ENCODE measurements at places on chromosomes 7 and 10.

- DNase-seq: no peak
Observed at GRCh38 chr10:89869180-89869579, 167.8 kb downstream of the KIF20B start.

DNA sequence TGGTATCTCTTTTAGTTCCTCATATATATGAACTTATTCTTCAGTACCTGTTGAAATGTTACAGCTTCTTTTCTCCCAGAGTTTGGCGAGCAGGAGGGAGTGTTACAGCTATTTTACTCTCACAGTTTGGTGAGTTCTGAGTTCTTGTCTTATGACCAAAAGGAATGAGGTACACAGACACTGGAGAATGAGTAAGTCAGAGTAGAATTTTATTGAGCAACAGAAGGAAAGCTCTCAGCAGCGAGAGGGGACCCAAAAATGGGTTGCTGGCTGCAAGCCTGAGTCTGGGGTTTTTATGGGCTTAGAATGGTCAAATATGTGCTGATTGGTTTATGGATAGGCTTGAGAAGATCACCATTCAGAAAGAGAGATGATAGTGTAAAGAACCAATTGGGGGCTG, 175.2 kb downstream of the CDK14 start:
- no peak for DNase-seq

- DNase-seq: no peak
Observed at GRCh38 chr10:43585981-43586729, 11.7 kb upstream of the ZNF239 start.

DNA sequence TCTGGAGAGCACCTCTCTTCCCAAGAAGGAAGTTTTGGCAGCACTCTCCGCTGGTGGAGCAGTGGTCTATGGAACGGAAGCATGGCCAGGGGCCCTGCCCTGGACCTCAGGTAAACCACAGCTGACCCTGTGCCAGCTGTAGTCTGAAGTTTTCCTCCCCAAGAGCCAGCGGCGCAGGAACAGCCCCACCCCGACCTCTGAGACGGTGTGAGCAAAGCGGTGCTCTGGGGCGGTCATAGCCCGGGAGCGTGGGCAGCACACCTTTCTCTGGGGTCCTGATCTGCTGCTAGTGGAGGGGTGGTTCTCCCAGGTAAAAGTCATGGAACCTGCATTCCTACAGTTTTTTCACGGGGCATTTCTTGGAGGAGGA, 52.6 kb downstream of the TSPAN15 start:
- no peak for DNase-seq

- DNase-seq: no peak
Observed at GRCh38 chr7:121330053-121330833, 1.4 kb downstream of the WNT16 start.

Data from stimulated activated CD4-positive, alpha-beta T cell treated with anti-CD3 and anti-CD28 coated beads, Interleukin-4, amount 100 ng/mL, for 1 hour (primary cell).